ENCODE measurements at places on chromosomes 11 and 22.

GRCh38 chr11:120184946-120185705, 25.7 kb upstream of the OAF start:
- DNase-seq, result no peak

GRCh38 chr11:120834686-120835210, 189.2 kb upstream of the TBCEL start:
- DNase-seq, result no peak

GRCh38 chr22:50250555-50251476, at the start of gene HDAC10:
Gene HDAC10, minus strand, starts transcription at chr22:50251265. Its CDS starts 233 bp downstream, at chr22:50251032.
- peak; percentile 90 for DNase-seq

DNA sequence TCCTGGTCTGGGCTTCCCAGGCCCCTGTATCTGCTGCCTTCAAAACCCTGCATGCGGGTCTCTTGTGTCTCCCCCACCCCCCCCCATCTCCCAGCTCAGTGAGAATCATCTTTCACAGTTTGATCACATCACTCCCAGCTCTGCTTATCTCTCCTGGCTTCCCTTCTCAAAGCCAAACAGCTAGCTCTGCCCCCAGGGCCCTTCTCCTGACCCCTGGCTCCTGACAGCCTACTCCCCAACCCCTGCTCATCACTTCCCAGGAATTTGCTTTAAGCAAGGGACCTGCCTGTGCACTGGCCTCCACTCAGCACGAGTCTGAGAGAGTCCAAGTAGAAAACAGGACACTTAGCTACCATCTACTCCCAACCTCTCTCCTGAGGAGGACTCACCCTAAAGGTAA, 342.7 kb downstream of the TENM4 start:
- DNase-seq, result no peak

GRCh38 chr22:32780726-32781310, 20.7 kb upstream of the TIMP3 start:
- no peak for DNase-seq

DNA sequence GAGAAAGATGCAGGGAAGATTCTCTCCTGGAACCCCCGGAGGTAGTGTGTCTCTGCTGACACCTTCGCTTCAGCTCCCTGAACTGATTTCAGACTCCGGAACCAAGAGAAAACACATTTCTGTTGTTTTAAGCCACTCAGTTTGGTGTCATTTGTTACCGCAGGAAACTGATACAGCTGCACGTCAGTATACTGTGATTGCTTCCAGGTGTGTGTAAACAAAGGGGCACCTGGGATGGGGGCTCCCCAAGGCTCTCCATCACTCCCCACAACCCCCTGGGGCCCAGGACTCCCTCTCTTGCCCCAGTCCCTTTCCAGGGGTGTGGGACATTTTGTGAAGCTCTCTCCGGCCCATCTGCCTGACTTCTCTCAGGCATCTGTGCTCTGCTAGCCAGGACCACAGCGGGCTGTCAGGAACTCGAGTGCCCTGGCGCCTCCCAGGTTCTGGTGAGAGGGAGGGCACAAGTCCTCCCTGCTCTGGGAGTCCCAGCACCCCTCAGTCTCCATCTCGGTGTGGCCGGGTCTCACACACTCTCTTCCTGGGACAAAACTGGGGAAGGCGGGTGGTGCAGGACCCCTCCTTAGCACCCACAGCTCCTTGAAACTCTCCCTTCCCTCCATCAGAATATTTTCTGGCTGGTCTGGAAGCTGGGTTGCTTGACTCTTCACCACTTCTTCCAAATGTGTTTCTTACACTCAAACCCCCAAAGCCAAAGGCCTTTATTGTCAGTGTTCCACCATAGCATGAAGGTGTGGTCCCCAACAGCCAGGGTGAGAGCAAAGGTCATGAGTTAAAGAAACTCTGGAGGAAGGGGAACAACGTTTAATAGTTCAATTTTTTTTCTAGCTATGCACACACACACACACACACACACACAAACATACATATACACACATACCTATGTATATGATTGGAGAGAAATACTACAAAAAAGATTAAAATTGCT, 35.0 kb upstream of the TSKU start:
- DNase-seq, result no peak

GRCh38 chr22:46941968-46942798, 179.7 kb downstream of the TBC1D22A start:
- no peak for DNase-seq

GRCh38 chr22:17013396-17014100, 5.5 kb upstream of the GAB4 start:
- DNase-seq, result no peak

GRCh38 chr11:100545970-100546369, 141.1 kb upstream of the ARHGAP42 start:
- DNase-seq, result no peak

GRCh38 chr11:112100462-112100861, 13.8 kb downstream of the SDHD start:
- DNase-seq, result no peak

DNA sequence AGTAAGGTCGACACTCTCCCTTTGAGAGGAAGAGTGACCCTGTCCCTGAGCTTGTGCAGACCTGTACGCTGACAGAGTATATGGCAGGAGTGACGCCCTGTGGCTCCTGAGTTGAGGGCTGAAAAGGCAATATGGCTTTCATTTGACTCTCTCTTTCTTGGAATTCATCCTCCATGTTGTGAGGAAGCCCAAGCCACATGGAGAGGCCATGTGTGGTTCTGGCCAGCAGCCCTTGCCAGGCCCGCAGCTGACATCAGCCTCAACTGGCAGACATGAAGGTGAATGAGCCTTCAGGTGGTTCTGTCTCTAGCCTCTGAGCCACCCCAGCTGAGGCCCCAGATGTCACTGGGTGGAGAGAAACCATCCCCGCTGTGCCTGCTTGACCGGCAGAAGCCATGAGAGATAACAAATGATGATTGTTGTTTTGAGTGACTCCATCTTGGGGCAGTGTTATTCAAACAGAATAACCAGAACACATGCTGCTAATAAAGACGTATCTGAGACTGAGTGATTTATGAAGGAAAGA, 31.9 kb downstream of the SMIM38 start:
- DNase-seq, result no peak

GRCh38 chr11:34168642-34169420, 63.4 kb downstream of the NAT10 start:
- DNase-seq, result no peak

All from NAMALWA (cell line).